ENCODE measurements at places on chromosomes 6 and 20.

DNA sequence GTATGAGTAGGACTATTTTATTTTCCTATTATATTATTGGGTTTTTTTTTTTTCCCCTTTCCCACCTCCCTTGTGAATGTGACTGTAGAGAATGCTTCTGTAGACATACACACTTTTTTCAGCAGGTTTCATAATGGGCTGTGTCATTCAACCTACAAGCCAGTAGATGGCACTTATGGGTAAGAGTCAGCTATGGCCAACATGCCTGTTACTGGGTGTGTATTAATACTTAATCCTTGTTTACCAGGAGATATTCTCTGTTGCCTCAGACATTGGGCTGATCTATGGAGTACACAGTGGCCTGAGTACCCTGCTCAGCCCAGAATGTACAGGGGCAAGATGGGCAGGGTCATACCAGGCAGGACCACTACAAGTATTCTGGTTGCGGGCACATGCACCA is 382.5 kb downstream of the EPHA7 start:
- DNase-seq, result no peak

GRCh38 chr6:44064089-44064947 is 62.9 kb downstream of the MRPL14 start:
- DNase-seq, result no peak

DNA sequence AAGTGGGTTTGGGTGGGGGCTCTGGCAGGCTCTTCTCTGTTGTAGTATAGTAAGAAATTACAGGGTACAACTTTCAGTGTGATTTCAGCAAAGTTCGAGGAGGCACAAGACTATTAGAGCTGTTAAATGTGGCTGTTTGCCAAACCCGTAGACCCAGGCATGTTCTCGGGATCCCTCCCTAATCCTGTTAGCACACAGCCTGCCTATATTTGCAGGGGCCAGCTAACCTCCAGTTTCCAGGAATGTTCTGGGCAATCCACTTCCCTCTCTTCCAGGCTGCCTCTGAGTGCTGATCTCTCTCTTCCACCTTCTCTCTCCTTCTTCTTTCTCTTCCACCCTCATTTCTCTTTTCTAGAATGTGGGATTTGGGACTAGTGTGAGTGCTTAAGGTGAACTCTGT is 34.8 kb upstream of the ZFP64 start:
- DNase-seq, result no peak

GRCh38 chr6:87825821-87826221 is 123.8 kb upstream of the AKIRIN2 start:
- DNase-seq, result no peak

- no peak for DNase-seq
These were observed 7.1 kb downstream of the IP6K3 start for GRCh38 chr6:33739571-33739970.

GRCh38 chr20:90651-91050 is 3.2 kb downstream of the DEFB125 start:
- DNase-seq, result no peak

- DNase-seq, result no peak
These were observed 342.0 kb downstream of the SOX4 start for GRCh38 chr6:21935561-21936028.

DNA sequence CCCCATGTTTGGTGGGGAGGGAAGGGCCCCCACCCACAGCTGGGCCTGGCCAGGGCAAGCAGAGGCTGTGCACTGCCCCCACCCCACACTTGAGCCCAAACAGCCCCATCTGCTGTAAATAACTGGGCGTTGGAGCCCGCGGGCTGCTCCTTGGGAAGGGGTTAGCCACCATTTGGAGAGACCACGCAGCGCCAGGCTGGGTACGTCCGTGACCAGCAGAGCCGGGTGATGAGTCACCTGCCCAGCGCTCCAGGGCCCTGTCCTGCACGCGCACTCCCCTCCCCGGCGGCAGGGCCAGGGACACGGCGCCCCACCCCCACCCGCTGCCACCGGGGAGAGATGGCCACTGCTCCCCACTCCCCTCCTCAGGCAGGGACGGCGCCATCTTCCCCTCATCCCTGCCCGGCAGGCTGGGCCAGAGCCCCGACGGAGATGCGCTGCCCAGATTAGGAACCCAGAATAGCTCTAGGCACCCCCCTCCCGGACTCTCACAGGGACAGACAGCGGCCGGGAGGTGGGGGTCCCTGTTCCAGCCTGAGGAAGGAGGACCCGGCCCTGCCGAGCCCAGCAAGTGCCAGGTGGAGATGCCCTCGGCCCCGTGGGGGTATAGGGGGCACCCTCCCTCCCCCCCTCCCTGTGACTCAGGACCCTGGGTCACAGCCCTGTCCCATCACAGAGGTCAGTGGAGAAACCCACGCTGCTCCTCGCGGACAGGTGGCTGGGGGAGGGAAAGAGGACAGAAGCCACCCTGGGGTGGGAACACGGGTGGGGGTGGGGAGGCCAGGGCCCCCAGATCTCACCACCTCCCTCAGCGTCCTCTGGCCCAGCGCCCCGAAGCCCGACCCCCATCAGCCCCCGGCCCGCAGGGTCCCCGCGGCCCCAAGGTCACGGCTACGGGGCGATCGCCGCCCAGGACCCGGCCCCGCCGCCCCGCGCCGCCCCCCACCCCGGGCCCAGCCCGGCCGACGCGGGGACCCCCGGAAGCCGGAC is 642 bp downstream of the EEF1A2 start:
- no peak for DNase-seq

Data from NCI-H1436 treated with DMSO at 0.1 percent for 48 hours (cell line).